ENCODE measurements at places on chromosomes 6 and 20.
A peak's percentile ranks its signal among the peaks of the same experiment; 100 is the strongest.

DNA sequence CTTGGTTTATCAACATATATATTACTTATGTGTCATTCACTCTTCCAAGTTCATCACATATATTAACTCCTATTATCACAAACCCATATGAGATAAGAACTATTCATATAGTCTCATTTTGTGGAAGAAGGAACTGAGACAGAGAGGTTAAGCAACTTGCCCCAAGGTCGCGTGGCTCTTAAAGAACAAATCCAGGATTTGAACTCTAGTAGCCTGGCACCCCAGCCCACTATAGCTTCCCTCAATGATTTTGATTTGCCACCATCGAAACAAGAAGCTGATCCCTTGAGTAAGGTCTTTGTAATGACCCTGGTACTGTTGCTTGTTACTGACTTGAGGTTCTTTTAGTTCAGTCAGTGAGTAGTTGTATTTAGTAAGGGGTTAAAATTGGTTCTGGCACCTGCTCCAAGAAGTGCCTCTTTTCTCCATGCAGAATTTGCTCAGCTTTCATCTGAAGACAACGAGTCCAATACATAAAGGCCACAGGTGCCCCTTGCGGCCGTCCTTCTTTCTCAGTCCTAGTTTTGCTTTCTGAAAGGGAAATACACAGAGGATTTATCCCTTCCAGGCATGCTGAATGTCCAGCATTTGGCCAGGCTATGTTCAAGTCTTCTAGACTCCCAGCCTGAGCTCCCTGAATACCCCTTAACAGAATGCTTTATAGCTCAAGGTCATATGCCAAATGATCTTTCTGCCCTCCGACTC, 253.0 kb downstream of the TBC1D7 start:
- no peak for DNase-seq

- no peak for DNase-seq
Observed at GRCh38 chr20:61629602-61630390, 377.7 kb downstream of the CDH4 start.

- no peak for DNase-seq
Observed at GRCh38 chr20:21453690-21454089, 56.4 kb upstream of the NKX2-4 start.

- DNase-seq: peak; percentile 48
Observed at GRCh38 chr20:21808863-21809664, 103.6 kb downstream of the PAX1 start.

DNA sequence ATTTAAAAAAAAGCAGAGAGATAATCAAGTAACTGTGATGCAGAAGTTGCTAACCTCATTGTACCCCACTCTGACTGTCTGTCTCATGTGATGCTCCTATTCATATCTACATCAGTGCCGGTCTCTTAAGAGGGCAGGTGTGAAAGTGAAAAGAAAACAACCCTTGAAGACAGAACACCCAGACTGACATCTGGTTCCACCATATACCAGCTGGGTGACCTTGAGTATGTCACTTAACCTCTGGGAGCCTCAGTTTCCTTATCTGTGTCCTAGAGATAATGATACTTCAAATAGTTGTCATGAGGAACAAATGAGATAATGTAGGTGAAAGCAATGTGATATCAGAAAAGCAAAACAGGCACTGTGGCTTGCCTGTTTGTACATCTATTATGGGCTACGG, 426.8 kb upstream of the SOX4 start:
- no peak for DNase-seq

Data from omental fat pad (tissue), 4 donors.